ENCODE measurements at places on chromosomes 5 and 9.

- no peak for DNase-seq
Measured at GRCh38 chr5:174166231-174167079, 120.9 kb downstream of the NSG2 start.

- no peak for DNase-seq
Measured at GRCh38 chr5:98599016-98599415, 174.4 kb upstream of the RGMB start.

- DNase-seq: no peak
Measured at GRCh38 chr5:99317136-99317535, 388.3 kb upstream of the CHD1 start.

GRCh38 chr9:131449276-131449675 lies 53.4 kb upstream of the POMT1 start:
- no peak for DNase-seq

DNA sequence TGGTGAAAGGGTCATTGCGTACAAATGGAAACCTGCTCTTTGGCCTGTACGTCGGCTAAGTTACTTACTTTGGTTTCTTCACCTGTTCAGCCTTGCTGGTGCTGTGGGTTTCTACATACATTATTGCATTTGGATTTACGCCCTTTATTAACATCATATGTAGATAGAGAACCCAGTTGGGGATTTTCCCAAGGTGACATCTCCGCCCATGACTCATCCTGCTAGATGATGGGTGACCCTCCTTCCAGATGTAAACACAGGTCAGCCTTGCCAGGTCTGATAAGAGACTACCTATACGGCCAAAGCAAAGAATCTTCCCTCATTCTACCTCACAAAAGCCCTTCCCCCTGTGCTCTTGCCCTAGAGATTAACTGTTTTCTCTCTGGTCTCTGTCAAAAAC lies 360.9 kb downstream of the KDM4C start:
- DNase-seq: no peak

DNA sequence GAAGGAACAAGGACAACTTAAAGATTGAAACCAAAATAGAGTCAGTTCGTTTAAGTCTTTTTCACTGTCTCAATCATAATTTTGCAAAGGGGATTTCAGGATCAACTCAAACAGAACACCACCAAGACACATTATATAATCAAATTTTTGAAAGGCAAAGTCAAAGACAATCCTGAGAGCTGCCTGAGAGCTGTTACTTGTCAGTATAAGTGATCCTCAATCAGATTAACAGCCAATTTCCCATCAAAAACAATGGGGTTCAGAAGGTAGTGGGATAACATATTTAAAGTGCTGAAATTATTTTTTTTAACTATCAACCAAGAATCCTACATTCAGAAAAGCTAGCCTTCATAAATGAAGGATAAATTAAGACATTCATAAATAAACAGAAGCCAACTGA lies 19.3 kb upstream of the ABO start:
- DNase-seq: no peak

DNA sequence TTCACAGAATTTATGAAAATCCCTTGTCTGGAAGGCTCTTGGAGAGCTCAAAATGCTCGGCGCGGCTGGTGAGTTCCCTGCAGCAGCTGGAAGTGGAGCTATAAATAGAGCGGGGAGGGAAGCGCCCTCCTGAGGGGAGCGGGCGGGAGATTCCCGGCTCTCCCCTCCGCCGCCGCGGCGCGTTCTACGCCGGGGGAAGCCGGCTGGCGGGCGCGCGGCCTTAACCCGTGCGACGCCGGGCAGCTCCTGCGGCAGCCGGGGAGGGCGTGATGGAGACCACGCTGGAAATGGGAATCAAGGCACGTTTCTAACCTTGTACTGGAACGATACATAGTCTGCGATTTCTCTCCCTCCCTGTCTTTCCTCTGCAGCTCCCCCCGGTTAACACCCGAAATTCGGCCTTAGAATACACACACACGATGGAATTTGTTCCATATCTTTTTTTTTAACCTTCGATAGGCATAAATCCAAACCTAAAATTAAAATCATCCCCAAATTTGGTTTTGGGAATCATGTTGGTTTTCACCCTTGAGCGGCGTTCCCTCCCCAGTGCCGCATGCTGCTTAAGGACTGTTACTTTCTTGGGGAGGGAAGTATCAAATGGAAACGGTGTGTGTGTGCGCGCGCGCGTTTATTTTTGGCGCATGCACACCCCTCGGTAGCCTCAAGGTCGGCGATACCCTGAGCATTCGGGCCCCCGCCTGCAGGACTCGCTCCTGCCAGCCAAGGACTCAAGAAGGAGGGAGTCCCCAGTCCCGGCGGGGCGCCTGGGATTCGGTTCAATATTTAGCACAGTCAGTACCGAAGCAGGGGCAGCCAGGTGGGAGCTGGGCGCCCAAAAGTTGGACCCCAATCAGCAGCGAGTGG lies 306.3 kb upstream of the KCNN2 start:
- DNase-seq: no peak

- no peak for DNase-seq
Measured at GRCh38 chr9:4290427-4290837, 9.4 kb downstream of the GLIS3 start.

- no peak for DNase-seq
Measured at GRCh38 chr9:125551781-125552180, 155.2 kb downstream of the MAPKAP1 start.

DNA sequence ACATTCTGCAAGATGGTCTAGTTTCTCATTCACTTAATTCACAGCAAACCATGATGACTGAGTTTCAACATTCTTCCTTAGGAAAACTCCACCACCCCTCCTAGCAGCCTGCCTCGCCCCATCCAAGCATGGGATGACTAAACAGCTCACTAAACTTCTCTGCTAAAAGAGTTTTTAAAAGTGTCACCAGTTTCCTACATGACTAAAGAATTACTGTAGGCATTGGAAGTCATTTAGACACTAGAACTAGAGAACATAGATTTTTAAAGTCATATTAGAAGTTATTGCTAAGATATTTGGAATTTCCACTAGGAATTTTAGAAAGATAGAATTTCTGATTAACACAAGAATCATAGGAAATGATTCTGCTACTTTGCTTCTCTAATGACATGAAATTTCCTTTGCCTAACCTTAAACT lies 5.5 kb upstream of the ESM1 start:
- DNase-seq: no peak

- no peak for DNase-seq
Measured at GRCh38 chr5:77321793-77322394, 111.4 kb downstream of the PDE8B start.

DNA sequence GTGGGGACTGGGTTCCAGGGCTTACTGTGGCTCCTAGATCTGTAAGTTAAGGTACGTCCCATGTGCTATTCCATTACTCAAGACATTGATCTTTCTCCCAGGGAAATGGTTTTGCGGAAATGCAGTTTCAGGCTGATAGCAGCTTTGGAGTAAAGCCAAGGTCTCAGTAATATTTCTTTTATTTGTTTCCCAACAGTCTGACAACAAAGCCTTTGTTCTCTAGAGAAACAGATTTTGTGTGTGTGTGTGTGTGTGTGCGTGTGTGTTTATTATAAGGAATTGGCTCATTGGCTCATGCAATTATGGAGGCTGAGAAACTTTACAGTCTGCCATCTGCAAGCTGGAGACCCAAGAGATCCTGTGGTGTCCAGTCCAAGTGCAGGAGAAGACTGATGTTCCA lies 12.1 kb upstream of the POC5 start:
- DNase-seq: no peak

DNA sequence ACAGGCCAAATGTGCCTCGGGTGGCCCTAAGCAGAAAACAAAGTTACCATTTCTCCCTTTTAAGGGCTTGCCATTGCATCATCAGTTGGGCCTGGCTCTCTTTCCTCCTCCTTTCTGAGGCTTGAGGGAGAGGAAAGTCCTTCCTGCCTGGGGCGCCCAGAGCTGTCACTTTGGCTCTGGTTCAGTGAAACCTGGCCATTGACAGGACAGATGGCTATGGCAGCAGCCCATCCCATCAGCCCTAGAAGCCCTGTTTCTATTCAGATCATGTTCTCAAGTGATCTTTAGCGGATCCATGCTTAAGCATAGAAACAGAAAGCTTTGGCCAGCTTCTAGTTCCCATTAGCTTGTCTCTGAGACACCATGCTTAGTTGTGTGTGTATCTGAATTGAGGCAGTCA lies 293.4 kb downstream of the YTHDC2 start:
- DNase-seq: no peak

- DNase-seq: no peak
Measured at GRCh38 chr5:121325930-121326329, 525.8 kb upstream of the FTMT start.

DNA sequence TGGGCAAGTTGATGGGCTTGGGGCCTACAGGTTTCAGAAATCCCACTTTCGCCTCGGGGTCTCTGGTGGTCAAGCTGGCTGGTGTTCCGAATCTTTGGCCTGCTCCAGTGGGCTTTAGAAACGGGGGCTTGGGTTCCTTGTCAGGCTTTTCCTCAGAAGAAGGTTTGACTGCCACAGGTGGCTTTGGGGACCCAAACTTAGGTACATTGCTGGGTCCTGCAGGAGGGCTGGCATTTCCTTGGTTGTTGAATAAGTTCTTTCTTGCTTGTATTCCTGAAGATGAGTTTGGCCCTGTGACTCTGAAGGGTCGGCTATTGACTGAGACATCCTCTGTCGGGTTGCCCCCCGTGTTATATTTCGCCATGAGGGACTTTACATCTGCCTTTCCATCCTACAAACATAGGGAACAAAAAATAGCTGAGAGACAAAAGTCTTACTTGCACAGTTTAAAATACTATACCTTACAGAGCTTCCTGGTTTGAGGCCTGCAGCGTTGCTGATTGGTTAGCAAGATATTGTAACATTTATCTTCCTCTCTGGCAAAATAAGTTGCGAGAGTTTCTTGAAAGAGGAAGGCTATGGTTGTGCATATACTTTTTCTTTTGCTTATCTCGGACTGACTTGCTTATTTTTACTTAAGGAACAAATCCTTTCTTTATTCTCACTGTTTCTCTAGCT lies 16.6 kb downstream of the FYB1 start:
- DNase-seq: peak; percentile 70

- no peak for DNase-seq
Measured at GRCh38 chr5:97071101-97071500, 71.3 kb downstream of the LIX1 start.

DNA sequence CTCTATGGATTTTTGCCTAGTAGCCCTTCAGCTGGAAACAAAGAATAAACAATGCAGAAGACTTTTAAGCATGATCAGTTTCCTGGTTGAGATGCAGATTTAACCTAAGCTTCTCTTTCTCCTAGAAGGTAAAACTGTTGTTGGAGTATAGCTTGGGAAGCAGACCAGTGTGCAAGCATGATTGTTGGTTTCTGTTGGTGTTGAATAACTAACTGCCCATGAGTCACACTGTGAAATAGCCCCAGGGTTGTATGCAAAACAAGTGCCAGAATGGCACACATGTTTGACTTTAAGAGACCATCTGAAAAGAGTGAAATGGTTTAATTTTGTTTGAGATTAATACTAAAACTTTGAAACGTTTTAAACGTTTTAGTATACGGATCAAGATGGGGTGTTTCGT lies 227.1 kb downstream of the ARHGEF28 start:
- no peak for DNase-seq

- no peak for DNase-seq
Measured at GRCh38 chr5:172424111-172424490, 30.2 kb downstream of the SH3PXD2B start.

DNA sequence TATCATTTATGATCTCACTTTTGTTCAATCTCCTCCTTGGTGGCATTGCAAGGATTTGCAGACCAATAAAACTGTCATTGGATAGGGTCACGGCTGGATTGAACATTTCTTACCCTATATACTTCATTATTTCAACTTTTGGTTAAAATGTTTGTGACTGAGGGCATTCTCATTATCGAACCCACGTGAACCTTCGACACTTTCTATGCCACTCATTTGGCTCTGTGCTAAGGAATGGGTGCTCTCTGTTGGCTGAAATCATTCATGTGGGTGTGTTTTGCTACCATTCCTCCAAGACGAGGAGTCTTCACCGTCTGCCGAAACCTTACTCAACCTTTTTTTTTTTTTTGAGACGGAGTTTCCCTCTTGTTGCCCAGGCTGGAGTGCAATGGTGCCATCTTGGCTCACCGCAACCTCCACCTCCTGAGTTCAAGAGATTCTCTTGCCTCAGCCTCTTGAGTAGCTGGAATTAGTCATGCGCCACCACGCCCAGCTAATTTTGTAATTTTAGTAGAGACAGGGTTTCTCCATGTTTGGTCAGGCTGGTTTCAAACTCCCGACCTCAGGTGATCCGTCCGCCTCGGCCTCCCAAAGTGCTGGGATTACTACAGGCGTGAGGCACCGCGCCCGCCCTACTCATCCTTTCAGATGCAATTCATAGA lies 62.5 kb downstream of the CSNK1A1 start:
- no peak for DNase-seq

DNA sequence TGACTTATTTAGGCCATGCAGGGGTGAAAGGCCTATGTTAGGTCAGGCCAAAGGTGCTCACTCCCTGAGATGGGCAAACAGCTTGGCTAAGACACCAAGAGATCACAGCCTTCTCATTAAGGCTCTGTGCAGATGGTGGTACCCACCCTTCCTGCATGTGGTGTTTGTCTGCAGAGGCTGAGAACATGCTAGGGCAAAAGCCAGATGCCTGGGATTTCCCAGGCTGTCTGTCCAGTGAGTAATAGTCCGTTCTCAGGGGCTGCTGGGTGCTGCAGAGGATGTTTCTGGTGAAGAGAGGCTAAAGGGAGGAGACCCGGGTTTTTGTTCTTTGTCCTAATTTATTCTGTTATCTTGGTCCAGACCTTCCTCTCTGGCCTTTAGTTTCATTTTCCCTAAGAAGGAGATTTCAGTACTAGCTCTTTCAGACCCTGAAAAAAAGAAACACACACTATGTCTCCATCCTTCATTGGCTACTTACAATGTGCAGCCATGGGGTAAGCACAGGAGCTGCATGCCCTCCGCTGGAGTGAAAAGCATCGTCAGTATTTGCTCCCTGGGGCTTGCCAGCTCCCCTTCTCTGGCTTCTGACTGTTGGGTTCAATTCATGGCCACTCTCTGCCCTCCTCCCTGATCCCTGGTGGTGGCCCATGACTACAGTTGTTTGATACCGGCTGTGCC lies 23.4 kb upstream of the GLRA1 start:
- no peak for DNase-seq

GRCh38 chr9:129852579-129852978 lies 17.3 kb downstream of the USP20 start:
- no peak for DNase-seq

DNA sequence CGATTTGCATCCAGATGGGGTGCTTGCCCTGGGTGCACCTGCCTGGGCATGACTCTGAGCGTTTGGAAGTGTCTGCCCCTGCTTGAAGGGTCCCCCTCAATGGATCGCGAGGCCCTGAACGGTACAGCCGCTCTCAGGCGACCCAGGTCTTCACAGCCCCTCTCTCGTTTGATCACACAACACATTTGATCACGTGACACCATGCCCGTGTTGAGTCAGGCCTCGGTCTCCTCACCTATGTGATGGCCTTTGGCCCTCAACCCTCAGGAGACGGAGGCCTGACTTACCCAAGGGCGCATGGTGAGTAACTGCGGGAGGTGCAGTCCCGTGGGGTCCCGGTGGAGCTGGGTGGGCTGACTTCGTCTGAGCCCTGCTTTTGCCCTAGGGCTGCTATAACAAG lies 3.0 kb upstream of the ASB6 start:
- no peak for DNase-seq

Measured in activated CD4-positive, alpha-beta T cell treated with anti-CD3 and anti-CD28 coated beads, Interleukin-2, amount 10 ng/mL, durations not matched to agents 7 days and 5 days (primary cell).